Right lobe of liver (tissue), 6 donors: ENCODE measurements at places on chromosomes 6 and 20. TPM values are rescaled to one million over a fixed set of nuclear protein-coding genes. Genes with fewer than 3 reads are reported as not detected.

GRM1 gene
- not detected for total RNA-seq

DNA sequence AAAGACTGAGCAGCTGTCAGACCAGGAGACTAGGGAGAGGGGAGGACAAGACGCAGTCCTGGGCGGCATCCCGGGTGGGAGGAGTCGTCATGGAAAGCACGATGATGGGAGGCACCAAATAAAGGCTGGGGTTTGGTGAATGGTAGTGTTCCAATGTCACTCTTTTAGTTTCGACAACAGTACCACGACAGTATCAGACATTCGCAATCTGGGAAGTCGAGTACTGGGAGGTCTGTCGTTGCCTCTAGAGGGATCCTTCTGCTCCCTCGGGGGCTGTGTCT is 32.1 kb downstream of the PSMG4 start:
- no peak overlapping the region for H3K4me3 ChIP-seq
- H3K27me3 ChIP-seq, result no peaks in the 10 kb centered on the region
- DNase-seq, result no peak
- no peak overlapping the region for H3K27ac ChIP-seq
- H3K4me1 ChIP-seq, result peaks cover 4% of the 10 kb centered on the region

DNA sequence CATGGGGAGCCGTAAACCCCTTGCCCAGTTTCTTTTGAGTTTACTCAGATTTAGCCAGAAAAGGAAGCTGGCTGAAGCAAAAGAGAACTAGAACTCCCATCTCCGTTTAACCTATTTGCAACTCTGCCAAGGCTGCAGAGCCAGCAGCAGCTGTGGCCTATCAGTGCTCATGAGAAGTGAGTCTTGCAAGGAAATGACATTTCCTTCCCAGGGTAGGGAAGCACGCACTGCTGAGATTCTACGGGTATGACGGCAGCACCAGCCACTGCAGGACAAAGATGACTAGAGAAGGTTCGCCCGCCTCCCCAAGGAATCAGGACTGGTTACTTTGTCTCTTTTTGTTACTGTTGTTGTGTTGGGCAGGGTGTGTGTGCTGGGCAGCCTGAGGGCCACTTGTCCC is 47.6 kb downstream of the PPP1R3G start:
- H3K4me1 ChIP-seq, result no peaks in the 10 kb centered on the region
- no peak for DNase-seq
- H3K27me3 ChIP-seq, result no peaks in the 10 kb centered on the region
- H3K36me3 ChIP-seq, result no peaks in the 10 kb centered on the region
- peak overlapping the region; percentile 36 for H3K27ac ChIP-seq

- H3K4me1 ChIP-seq, result no peaks in the 10 kb centered on the region
- H3K4me3 ChIP-seq, result no peak overlapping the region
Measured at GRCh38 chr6:147534116-147534860, 25.8 kb downstream of the SAMD5 start.

DNA sequence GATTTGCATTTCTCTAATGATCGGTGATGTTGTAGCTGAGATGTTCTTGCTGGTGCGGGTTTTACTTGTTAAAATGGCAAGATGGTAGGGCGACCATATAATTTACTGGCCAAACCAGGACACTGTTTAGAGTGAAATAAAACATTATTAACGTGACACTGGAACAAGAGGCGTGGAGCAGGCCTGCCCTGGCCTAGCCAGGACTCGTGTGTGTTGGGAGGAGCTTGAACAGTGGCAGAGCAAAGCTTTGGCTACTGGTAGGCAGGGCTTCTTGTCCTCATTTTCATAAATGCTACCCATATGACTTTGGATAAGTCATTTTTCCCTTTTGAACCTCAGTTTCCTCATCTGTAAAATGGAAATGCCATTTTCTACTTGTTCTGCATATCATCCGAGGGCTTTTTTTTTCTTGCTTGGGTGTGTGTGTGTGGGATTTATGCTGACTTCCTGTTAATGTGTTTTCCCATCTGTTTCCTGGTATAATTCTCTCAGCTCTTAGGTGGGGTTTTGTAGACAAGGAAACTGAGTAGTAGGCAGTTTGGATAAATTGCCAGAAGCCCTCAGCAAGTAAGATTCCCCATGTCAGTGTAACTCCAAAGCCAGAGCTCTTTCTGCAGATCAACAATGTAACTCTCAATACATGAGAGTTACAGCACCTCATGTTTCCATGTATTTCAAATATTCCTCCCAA is 81.7 kb downstream of the TOX2 start:
- H3K4me3 ChIP-seq, result no peak overlapping the region
- H3K4me1 ChIP-seq, result no peaks in the 10 kb centered on the region

DNA sequence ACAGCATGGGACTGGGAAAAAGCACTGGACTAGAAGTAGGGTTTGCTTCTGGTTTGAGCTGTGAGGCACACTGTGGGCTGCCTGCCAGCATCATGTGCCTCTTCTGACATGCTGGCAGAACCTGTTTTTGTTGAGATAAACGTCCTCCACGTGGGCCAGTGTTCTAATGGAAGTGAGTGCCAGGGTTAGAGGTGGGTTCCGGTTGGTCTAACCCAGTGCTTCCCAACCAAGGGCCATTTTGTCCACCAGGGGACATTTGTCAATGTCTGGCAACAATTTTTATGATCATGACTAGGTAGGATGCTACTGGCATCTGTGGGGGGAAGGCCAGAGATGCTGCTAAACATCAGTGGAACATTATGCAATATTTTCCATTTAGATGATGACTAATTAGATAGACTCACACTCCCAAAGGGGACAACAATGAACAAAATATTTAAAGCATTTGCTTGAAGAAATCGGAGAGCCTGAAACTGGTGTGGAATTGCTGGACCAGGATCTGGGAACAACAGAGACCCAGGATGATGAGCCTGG is 7.8 kb upstream of the APMAP start:
- no peak for DNase-seq
- H3K27ac ChIP-seq, result no peak overlapping the region

GRCh38 chr6:142416179-142416578 is 114.4 kb downstream of the ADGRG6 start:
- no peaks in the 10 kb centered on the region for H3K27me3 ChIP-seq
- no peak overlapping the region for H3K27ac ChIP-seq
- H3K36me3 ChIP-seq, result peaks cover 8% of the 10 kb centered on the region
- no peaks in the 10 kb centered on the region for H3K4me1 ChIP-seq
- DNase-seq, result no peak

- H3K4me3 ChIP-seq, result no peak overlapping the region
- no peaks in the 10 kb centered on the region for H3K36me3 ChIP-seq
- no peaks in the 10 kb centered on the region for H3K27me3 ChIP-seq
Measured at GRCh38 chr6:22053391-22053997, 243.3 kb downstream of the PRL start.

GRCh38 chr6:153084393-153084792 is 46.7 kb downstream of the RGS17 start:
- no peak for DNase-seq
- H3K4me3 ChIP-seq, result no peak overlapping the region
- no peaks in the 10 kb centered on the region for H3K36me3 ChIP-seq
